Stimulated activated CD4-positive, alpha-beta T cell treated with anti-CD3 and anti-CD28 coated beads, Interleukin-12 subunit alpha, Interleukin-12 subunit beta, amount 100 ng/mL, for 24 hours (primary cell): ENCODE measurements at places on chromosomes 2 and 18.

DNA sequence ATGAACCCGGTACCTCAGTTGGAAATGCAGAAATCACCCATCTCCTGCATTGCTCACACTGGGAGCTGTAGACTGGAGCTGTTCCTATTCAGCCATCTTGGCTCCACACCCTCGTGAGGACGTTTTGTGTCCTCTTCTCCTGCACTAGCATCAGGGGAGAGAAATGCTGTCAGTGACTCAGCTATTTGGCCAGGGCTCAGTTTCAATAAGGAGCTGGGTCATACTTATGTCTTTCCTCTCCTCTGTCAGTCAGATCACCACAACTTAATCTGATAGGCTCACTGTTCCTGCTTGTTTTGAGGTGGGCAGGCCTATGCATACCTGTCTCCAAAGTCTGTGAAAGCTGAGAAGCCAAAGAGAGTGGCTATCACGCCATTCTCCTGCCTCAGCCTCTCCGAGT lies 921.2 kb downstream of the DCC start:
- DNase-seq: no peak

- peak; percentile 17 for DNase-seq
Measured at GRCh38 chr18:58180738-58181353, 136.8 kb downstream of the NEDD4L start.

DNA sequence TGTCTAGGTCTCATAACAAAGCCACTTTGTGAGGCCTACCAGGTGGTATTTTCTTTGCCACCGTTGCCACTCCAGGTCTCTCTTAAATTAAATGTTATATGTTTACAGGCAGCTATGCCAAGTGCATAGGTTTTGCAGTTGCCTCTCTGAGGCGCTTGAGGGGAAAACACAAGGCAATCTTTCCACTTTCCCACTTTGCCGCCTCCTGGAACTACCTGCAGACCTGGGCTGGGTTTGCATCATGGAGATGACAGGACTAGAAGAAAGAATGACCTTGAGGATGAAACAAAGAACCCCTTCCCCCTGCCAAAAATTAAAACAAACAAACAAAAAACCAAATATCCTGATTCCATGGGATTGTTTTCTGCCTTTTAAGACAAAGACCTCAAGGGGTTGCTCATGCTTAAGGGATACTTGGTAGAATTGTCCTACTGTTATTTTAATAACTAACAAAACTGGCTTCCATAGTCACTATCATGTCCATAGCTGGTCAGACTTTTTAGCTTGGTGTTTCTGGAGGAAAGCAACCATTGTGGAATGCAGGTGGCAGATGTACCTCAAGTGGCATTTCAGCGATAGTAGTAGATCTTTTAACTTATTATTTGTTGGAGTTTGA lies 159.9 kb downstream of the PRPF40A start:
- DNase-seq: no peak

GRCh38 chr2:132519566-132519965 lies 103.0 kb downstream of the GPR39 start:
- no peak for DNase-seq

DNA sequence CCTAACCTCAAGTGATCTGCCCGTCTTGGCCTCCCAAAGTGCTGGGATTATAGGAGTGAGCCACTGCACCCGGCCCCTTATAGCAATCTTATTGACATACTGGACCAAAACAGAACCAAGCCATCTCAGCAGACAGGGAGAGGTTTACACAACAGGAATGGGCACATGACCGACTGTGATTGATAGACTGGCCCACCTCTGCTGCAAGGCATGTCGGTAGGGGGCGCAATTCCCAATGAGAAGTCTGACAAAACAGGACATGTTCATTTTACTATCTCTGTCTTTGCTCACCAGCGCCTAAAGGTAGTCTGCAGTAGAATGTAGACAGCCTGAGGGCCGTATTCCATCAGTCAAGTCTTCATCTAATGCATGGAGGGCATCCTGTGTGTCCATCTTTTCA lies 2.0 kb downstream of the LYPD6B start:
- DNase-seq: no peak

DNA sequence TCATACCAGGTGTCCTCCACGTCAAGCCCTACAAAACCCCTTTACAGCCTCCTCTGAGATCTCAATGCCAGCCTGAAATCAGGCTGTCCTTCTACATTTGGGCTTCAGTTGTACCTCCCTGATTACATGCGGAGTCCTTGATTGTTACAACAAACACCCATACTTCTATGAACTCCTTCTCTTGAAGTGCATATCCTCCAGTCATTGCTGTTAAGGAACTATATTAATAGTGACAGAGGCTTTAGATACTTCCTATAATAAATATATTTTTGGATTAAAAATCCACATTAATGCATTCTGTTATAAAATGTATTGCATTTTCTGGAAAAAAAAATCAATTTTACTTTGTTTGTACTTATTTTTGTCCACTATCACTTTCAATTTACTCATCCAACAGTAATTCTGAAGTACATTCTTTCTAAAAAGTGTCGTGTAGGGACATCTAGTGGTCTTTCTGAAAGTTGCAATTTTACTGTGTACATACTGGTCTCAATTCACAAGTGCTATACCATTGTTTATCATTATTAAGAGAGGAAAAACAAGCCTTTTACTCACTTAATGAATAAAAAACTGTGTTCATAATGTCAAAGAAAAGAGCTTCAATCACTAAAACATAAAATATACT lies 316.4 kb downstream of the DSEL start:
- DNase-seq: no peak

DNA sequence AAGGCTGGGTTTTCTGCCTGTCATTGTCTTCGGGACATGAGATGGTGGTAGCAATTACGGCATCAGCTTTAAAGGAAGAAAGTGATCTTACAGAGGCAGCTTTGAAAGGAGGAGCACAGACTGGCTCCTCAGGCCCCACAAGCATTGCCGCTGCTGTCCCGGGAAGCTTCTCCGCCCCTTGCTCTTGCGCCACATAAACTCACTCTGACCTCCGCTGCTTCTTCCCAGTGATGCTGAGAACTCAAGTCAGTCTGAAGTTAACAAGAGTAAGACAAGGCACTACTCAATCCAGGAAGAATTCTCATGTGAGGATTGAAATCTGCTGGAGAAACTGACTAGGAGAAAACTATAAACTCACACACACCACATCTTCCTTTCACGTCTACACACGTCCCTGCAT lies 112.4 kb upstream of the RIOK3 start:
- DNase-seq: no peak

DNA sequence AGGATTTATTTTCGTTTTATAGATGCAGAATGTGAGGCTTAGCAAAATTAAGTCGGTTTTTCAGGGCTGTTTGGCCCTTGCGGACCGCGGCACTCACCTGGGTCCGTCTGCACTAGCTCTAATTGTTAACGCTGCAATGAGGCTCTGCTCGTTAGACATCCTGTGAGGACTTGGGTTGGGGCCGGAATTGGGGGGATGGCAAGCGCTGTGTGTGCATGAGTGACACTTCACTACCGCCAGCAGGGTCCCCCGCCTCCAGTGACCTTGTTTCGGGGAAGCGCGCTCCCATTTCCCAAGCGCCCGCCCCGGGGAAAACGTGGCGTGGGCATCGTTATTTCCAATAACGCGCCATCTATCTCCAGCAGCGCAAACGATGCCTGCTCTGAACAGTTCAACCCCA lies 54.2 kb downstream of the KCNG2 start:
- DNase-seq: no peak
